Left lung (tissue), 14 donors: ENCODE measurements at places on chromosomes 5 and 9.

- DNase-seq, result no peak
These were observed 140.6 kb downstream of the OSTF1 start for GRCh38 chr9:75228893-75229292.

- DNase-seq, result no peak
These were observed 4.9 kb upstream of the RAPGEF1 start for GRCh38 chr9:131744720-131745201.

- DNase-seq, result no peak
These were observed 74.4 kb downstream of the FGF18 start for GRCh38 chr5:171493646-171494393.

DNA sequence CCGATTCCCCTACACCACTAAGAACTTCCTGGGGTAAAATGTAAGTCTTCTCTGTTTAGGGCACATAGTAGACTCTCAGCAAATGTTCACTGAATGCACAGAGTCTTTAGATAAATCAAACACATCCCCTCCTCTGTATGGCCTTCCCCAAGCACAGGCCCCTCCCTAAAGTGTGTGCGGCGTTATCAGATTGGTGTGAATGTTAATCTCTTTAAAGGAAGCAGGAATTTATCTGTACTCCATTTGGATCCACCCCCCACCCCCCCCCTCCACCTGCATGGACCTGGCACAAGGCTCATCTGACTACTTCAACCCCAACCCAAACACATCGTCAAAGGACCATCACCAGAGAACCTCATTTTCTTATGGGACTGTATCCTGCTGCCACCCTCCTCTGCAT, 6.3 kb downstream of the PCDH1 start:
- DNase-seq, result no peak

GRCh38 chr5:39340506-39340905, 23.8 kb downstream of the C9 start:
- no peak for DNase-seq

- peak; percentile 1 for DNase-seq
These were observed 123.0 kb upstream of the SLC27A6 start for GRCh38 chr5:128842241-128842640.

- no peak for DNase-seq
These were observed 67.6 kb upstream of the NR3C1 start for GRCh38 chr5:143471041-143471509.

DNA sequence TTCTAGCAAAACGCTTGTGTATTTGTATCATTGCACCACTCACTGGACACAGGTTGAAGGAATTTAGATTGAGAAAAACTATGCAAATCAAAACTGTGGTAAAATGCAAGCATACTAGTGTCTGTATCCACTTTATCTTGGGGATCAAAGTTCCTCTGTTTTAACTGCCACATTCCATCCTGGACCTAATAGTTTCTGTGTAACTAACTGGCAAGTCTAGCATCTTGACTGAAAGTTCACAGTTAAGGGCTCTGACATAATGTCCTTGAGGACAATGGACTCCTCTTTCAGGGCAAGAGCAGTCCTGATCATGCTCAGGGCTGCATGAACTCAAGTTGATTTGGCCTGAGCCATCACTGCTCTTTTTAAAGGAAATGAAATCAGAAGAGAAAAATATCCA, 30.7 kb downstream of the NFIB start:
- no peak for DNase-seq
